Sigmoid colon (tissue), 7 donors: ENCODE measurements at places on chromosomes 3 and 15.

DNA sequence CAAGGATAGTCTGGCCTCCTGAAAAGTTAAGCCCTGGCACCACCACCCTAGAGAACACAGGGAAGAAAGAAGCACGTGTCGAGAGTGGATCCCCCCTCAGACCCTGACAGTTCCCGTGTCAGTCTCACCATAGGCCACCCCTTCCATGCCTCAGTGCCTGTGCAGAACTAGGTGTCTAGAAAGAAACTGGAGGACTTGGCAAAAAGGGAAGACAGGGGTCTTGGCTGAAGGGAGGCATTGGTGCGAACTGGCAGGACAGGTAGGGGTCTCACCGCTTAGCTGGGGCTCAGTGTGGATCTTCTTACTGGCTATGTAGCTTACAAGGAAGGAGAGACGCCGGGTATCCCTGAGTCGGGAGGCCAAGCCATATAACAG lies 518 bp downstream of the QARS1 start:
- no peak for DNase-seq

DNA sequence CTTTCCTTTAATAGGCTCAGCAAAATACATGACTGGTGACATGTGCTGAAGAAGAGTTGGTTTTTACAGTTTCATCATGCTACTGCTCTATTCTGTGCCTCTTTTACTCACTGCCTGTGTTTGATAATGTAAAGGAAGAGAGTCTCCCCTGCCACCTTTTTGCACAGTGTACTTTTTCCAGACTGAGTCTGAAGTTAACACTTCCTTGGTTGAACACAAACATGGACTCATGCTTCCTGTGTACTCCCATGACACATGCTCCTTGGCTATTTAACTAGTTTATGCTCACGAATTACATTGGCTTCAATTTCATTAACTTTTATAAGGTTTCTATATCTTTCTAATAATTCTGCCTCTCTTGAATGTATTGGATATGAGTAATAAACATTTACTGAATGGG lies 396.1 kb downstream of the VGLL3 start:
- no peak for DNase-seq

GRCh38 chr3:184004476-184004875 lies 13.2 kb downstream of the ABCC5 start:
- DNase-seq, result no peak

- no peak for DNase-seq
Measured at GRCh38 chr15:70998319-70998718, 105.7 kb downstream of the LRRC49 start.

GRCh38 chr3:100650651-100651619 lies 41.5 kb downstream of the ADGRG7 start:
- DNase-seq, result no peak

DNA sequence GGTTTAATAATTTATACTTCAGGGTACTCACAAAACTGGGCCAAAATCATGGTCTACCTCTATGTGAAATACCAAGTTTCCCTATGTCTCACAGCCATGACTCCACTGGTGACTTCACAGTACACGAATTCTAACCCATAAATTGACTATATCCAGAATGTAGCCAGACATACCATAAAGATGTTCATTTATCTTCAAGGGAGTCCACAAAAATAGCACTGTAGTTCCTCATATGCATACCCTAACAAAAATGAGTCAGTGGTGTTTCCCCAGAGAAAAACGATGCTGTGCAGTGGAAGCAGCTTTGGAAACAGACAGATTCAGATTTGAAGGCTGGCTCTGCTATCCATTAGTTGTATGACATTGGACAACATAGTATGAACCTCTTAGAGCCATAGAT lies 438.8 kb downstream of the FHIT start:
- no peak for DNase-seq

DNA sequence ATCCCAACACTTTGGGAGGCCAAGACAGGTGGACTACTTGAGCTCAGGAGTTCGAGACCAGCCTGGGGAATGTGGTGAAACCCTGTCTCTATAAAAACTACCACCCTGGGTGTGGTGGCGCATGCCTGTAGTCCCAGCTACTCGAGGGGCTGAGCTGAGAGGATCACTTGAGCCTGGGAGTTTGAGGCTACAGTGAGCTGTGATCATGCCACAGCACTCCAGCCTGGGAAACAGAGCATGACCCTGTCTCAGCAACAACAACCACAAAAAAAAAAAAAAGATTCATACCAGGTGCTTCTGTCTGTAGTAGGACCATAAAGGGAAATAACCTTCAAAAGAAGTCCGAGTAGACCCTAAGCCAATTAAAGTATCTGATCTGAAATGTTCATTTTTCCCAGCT lies 94.5 kb downstream of the SERPINI1 start:
- no peak for DNase-seq

DNA sequence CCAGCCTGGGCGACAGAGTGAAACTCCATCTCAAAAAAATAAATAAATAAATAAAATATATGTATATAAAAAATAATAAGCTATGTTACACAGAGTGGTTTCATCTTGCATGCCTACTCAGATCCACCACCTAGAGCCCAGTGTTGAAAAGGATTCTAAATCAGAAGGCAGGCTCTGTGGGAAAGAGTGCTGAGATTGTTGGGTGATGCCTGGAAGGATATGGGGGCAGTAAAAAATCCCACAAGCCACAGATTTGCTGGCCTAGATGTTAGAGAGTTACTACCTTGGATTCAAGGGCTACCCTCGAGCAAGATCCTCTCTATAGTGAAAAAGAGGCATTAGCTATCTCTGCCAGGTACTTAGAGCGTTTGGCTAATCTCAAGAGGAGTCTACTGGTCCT lies 144.3 kb downstream of the STAC start:
- no peak for DNase-seq

GRCh38 chr3:82080261-82080660 lies 318.8 kb upstream of the GBE1 start:
- DNase-seq, result no peak

GRCh38 chr3:106348139-106348690 lies 479.4 kb upstream of the CBLB start:
- no peak for DNase-seq

DNA sequence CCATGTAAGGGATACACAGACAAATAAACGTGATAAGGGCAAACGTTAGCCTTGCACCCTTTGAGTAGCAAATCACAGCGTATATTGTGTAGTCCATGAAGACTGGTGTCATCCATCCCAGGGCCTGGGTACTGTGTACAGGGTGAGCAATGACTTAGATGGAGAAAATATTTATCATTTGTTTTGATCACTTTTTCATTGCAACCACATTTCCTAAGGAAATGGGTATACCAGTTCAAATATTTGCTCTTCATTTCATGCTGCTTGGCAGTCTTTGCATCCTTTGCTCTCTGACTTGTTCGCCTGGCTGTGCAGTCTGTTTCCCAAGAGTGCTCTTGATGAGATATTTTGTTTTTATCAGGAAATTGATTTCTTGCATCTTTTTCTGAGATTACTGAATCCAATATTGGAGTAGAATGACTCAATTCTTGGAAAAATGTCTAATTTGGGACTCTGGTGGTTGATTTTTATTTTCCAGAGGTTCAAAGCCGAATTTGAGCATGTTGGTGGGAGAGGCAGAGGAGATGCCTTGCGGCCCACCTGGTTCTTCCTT lies 424.6 kb upstream of the SEMA6D start:
- no peak for DNase-seq

DNA sequence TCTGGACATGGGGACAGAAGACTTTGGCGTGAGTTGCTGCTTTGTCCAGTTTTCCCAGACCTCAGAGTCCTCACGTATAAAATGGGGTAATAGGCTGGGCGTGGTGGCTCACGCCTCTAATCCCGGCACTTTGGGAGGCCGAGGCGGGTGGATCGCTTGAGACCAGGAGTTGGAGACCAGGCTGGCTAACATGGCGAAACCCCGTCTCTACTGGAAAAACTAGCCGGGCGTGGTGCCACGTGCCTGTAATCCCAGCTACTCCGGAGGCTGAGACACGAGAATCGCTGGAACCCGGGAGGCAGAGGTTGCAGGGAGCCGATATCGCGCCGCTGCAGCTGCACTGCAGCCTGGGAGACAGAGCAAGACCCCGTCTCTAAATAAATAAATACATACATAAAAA lies 22.7 kb upstream of the IGF1R start:
- no peak for DNase-seq

DNA sequence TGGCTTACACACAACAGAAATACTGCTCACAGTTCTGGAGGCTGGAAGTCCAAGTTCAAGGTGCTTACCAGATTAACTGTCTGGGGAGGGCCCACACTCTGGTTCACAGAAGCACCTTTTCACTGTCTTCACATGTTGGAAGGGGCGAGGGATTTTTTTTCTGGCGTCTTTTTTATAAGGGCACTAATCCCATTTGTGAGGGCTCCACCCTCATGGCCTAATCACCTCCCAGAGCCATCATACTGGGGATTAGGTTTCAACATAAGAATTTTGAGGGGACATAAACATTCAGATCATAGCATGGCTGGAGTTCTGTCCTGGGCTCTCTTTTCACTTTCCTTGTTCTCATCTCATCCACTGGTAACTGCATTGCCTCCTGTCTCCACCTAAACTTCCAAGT lies 63.5 kb downstream of the IGF1R start:
- DNase-seq, result no peak

DNA sequence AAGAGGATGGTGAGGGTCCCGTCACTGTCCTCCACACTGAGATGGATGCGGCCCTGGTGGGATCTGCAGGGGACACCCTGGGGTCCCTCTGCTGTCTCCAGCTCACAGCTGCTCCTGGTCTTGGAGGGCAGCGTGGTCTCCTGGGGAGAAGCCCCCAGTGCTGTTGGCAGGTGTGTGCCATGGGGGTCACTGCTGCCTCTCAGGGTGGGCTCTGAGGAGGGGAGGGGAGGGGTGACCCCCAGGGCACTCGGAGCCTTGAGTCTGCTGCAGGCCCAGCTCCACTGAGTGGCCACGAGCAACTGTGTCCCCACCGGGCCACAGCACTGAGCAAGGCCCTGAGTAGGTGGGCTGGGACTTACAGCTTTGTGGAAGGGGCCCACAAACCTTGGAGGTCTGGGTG lies 34.7 kb downstream of the KLHL25 start:
- peak; percentile 57 for DNase-seq

DNA sequence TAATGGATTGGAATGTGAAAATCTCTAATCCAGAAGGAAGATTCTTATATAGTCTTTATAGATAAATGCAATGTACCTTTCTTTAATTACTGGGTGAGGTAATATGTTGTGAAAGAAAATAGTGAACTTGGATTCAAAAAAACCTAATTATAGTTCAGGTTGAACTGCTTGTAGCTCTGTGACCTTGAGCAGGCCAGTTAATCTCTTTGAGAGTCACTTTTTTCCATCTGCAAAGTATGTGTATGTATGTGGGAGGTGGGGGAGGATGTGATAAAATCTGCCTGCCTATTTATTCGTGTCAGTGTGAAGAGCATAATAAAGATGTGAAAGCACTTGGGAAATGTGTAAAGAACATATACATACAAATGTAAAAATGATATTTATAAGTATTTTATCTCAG lies 34.4 kb downstream of the GLCE start:
- no peak for DNase-seq

GRCh38 chr3:64080616-64081234 lies 57.4 kb upstream of the PSMD6 start:
- no peak for DNase-seq

DNA sequence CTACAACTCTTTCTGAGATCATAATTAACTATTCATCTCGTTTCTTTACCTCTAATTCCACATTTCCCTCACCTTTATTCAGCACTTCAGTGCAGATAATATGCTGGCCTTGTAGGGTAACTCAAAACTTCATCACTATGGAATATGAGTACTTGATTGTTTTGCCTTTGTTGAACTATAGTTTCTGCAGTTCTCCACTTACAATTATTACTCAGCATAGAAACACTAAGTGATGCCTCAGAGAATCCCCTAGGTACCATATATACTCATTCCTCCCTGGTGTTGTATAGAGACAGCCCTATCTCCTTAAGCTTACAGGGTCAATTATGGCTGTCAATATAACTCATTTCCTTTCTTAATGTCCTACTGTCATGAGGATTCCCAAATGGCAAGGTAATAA lies 380.6 kb upstream of the RBMS3 start:
- no peak for DNase-seq

DNA sequence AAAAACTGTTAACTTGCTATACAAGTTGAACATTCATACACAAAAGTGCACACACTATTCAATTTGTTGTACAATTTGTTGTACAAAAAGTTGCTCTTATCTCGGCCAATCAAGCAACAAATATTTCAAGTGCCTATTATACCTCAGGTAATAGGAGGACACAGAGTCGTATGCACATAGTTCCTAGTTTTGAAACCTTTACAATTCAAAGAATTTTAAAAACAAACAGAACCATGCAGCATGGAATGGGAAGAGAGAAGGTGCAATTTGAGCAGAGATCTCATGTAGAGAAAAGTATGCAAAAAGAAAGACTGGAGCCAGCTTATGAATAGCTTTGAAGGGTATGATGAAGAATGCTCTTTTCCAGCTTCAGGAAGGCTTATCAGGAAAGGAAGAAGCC lies 46.5 kb upstream of the ARPP19 start:
- DNase-seq, result no peak

- no peak for DNase-seq
Measured at GRCh38 chr3:50203809-50204803, 965 bp upstream of the SLC38A3 start.

GRCh38 chr3:10599017-10599416 lies 93.6 kb upstream of the ATP2B2 start:
- no peak for DNase-seq

GRCh38 chr15:38945551-38946298 lies 381.1 kb upstream of the RASGRP1 start:
- no peak for DNase-seq

GRCh38 chr3:39712413-39713048 lies 96.9 kb upstream of the MYRIP start:
- no peak for DNase-seq

GRCh38 chr15:51006336-51006985 lies 88.2 kb downstream of the TNFAIP8L3 start:
- DNase-seq, result no peak

- DNase-seq, result no peak
Measured at GRCh38 chr15:77611767-77612166, 20.9 kb downstream of the LINGO1 start.

DNA sequence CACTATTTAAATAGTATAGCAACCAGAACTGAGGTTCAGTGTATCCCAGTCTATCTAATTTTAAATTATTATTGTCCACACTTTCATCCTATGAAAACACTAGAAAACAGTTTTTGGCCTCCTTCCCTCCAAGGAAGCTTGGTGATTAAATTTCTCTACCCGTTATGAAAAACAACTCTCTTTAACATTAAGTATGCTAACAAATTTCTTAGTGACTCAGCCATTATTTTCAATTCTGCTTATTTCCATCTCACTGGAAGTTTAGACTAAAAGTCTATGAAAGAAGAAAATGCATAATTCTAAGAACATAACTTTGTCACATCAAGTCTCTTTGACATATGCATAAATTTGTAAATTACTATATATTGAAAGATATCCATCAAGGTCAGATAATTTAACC lies 185.2 kb downstream of the NSUN3 start:
- DNase-seq, result no peak

- no peak for DNase-seq
Measured at GRCh38 chr3:23341147-23341838, 138.2 kb downstream of the UBE2E2 start.
